ENCODE measurements at places on chromosomes 12 and 14.

GRCh38 chr12:105539735-105540134, 209.2 kb downstream of the C12orf75 start:
- DNase-seq, result no peak

GRCh38 chr14:103973354-103973753, 31.0 kb upstream of the RD3L start:
- no peak for DNase-seq

GRCh38 chr12:124543590-124544310, 23.7 kb downstream of the NCOR2 start:
- DNase-seq, result no peak

- DNase-seq, result peak; percentile 92
These were observed 3.0 kb downstream of the EVL start for GRCh38 chr14:100067971-100068959.

DNA sequence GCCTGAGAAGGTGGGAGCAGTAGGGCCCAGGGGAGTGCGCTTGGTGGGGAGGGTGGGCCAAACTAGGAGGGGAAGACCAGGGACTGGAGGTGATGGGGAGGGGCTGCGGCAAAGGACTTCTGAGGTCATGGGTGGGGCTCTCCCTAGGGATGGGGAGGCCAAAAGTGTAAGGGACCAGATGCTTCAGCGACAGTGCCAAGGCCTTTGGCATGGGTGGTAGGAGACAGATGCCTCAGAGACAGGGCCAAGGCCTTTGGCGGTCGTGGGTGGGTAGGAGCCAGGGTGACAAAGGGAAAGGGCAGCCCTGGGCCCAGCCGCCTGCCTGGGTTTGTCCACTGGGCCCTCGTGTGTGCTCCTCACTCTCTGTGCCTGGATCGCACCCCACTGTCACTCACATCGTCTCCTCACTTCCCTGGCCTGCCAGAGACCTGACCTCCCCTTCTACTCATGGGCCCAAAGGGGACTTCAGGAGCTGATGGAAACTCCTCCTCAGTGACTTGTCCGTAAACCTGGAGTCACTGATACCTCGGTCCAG, 13.2 kb upstream of the RABGGTA start:
- DNase-seq, result no peak

- no peak for DNase-seq
These were observed 538.1 kb downstream of the C12orf50 start for GRCh38 chr12:87491089-87491488.

DNA sequence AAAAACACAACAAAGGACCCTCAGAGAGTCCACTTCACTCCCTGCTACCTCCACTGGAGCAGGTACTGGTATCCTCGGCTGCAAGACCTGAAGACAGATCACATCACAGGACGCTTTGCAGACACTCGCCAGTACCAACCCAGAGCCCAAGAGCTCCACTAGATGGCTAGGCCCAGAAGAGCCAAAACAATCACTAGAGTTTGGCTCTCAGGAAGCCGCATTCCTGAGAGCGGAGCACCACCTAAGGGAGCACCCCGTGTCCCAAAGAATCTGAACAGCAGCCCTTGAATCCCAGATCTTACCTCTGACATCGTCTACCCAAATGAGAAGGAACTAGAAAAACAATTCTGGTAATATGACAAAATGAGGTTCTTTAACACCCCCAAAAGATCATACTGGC, 399.8 kb downstream of the RAD51B start:
- no peak for DNase-seq

- no peak for DNase-seq
These were observed 12.9 kb downstream of the RIMBP2 start for GRCh38 chr12:130702966-130703732.

DNA sequence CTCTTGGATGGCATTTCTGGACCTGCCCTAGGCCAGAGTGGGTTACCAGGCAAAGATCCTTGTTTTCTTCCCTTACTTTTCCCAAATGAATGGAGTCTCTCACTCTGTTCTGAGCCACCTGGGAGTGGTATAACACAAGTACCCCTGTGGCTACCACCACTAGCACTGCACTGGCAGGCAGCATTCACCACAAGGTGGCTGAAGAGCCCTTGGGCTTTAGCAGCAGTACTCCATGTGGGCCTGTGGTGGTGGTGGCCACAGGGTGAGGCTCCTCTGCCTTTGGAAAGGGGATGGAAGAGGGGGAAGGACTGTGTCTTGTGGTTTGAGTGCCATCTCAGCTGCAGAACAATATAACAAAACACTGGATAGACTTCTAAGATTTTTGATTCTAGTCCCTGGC, 38.1 kb upstream of the LMNTD1 start:
- no peak for DNase-seq

DNA sequence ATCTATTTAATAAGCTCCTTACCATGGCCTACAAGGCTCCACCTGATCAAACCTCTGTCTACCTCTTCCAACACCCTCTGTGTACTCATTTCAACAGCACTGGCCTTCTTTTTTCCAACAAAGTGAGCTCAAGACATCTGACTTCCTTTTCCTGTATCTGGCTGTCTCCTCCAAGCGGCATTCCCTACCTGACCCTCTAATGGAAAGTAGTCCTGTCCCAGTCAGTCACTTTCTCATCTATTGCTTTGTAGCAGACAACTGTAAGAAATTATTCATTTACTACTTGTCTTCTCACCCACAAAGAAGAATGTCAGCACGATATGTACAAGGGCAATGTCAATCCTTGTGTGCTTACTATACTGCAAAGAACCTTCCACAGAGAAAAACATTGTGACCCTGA, 149.6 kb downstream of the MED13L start:
- no peak for DNase-seq

DNA sequence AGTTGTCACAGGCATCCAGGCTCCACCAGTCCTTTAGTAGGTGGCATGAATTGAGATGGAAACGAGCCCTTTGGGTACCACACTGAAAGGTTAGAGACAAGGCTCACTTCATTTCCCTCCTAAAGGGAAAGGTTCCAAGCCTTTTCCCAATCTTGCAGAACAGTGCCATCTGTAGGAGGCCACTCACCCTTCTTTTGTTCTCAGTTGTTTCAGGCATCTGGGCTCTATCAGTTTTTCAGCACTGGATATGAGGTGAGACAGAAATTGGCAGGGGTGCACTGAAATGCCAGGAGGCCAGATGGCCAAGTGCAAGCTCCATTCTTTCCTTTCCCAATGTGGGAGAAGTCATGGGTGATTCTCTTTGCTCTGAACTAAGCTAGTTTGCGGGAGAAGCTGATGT, 15.2 kb downstream of the FBXO33 start:
- no peak for DNase-seq

DNA sequence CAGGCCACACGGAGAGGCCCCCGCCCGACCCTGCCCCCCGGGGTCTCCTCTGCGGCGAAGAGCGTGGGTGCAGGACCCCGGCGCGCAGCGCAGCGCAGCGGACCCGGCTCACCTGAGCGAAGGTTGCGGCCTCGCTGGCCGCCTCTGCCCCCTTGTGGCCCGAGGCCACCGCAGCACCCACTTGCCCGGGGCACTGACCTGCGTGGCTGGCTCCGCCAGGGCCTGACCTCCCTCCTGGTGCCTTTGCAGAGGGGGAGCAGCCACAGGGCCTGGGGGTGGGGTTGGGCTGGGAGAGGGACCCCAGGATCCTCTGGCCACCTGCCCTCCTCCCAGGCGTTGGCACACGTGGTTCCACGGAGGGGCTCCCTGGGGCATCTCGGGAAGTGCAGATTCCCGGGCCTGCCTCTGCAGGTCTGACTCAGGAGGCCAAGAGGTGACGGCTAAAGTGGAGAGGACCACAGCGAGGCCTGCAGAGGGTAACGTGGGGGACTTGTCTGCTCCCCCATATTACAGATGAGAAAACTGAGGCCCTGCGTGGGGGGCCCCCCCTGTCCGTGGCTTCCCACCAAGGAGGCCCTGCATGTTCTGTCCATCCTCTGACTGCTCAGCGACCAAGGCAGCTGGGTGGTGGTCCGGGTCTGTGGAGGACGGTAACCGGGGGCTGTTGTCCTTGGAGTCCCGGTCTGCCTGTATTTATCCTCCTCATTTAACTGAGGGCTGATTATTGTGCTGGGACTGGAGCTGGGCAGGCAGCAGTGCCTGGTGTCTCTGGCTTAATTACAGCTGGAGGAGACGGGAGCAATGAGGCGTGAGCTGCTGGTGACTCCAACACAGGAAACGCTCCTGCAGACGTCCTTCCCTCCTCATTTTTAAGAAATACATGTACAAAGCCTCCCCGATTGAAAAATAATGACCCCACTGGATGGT, 67.9 kb upstream of the BEGAIN start:
- peak; percentile 33 for DNase-seq

DNA sequence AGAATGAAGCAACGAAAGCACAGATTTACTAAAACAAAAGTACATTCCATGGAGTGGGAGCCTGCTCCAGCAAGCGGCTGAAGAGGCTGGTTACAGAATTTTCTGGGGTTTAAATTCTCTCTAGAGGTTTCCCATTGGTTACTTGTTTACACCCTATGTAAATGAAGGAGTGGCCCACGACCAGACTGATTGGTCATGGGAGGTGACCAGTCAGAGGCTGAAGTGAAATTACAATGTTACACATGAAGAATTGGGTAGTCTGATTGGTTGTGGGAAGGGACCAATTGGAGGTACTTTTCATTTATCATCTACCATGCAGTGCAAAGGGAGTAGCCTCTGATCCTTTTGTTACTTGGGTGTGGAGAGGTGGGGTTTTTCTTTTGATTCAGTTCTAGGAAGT, 36.2 kb upstream of the APPL2 start:
- DNase-seq, result no peak

DNA sequence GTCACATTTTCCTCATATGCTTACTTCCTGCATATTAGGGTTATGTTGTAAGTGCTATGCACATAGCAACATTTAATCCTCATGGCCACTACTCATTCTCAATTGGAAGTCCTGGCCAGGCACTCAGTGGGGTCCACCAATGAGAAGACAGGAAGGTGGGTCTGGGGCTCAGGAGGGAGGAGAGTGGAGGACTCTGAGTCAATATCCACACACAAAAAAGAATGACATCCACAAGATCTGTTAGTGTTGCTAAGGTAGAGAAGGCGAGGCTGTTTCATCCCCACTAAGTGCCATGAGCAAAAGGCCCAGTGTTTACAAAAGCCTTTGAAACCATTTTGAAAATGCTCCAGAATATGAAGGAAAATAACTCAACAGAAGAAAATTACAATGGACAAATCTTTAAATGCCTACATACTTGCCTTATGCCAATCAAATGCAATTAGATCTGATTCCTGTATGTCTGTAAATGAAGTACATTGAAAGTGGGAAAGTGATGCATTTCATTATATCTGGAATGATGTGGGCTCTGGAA, 53.9 kb downstream of the EID3 start:
- DNase-seq, result no peak

- DNase-seq, result no peak
These were observed 74.4 kb upstream of the CRY1 start for GRCh38 chr12:107167756-107168155.

DNA sequence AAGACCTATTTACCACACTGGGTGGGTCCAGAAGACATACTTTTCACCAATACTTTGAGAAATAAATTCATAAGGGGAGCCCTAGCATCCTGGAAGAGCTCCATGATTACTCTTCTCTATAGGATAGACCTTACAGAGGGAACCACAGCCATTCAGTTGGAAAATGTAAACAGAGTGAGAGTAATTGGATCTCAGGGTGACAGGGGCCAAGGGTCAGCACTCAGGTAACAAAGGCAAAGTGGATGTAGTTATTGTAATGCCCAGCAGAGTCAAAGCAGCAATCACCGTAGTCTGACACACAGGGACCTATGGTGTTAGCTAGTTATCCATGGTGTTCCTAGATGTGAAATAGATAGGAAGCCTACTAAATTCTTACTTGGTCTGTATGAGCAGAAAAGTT, 10.8 kb upstream of the GTF2A1 start:
- DNase-seq, result no peak

- no peak for DNase-seq
These were observed 35.8 kb upstream of the HDAC7 start for GRCh38 chr12:47855502-47855901.

DNA sequence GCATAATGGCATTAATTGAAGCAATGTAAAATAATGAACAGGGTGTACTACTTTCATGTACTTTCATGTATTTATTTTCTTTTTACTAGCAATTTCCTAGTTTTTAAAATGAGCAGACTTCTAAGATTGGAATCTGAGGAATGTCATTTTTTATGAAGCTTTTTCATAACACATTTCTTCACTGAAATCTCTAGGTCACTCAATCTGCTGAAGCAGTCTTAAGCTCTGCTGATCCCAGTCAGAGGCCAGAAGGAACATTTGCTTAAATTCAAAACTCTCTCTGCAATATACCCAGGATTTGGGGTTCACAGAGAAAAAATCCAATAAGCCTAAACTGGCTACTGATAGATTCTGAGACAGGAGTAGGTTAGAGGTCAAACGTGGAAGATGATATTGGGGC, 73.6 kb upstream of the CNTN1 start:
- no peak for DNase-seq

DNA sequence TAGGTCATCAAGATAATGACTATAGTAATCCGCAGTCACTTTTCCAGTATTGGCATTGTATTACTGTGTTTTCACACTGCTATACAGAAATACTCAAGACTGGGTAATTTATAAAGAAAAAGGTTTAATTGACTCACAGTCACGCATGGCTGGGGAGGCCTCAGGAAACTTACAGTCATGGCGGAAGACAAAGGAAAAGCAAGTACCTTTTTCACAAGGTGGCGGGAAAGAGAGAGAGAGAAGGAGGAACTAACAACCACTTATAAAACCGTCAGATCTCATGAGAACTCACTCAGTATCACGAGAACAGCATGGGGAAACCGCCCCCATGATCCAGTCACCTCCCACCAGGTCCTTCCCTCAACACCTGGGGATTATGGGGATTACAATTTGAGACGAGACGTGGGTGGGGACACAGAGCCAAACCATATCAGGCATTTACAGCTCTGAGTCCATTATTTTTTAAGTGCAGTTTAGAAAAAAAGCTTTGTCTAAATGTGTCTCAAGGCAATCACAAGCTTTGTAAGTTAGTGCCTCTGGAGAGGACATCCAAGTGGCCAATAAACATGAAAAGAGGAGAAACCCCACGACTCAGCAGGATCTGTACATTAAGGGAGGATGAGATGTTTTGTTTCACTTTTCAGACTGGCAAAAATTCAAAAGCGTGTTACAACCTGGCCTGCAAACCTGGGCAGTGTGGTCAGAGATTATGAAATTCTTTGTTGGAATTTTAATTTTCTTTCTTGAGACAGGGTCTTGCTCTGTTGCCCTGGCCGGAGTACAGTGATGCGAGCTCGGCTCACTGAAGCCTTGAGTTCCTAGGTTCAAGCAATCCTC, 82.0 kb downstream of the DNAH10 start:
- no peak for DNase-seq

DNA sequence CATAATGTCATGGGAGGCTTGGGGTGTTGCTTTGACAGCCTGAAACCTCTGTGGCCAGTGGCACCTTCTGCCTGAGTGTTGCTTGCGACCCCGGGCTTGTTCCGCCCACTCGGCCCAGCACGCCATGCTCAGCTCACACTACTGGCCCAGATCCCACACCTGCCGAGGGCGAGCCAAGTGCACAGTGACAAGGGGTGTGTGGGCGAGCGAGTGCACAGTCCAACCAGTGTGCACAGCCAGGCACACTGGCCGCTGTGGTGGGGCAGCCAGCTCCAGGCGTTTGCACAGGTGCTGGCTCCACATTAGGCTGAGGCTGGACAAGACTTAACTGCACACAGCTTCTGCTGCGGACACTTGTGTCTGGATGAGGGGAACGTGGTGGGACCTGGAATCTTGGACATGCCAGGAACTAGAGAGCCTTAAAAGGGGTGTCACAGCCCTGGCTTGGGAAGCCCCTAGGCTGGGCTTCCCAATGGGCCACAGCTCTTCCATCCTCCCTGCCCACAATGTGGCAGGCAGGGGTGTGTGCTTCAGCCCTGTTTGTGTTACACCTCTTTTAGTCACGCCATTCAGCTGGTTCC, 609.2 kb upstream of the FOXG1 start:
- DNase-seq, result no peak

- no peak for DNase-seq
These were observed 95.2 kb downstream of the SSPN start for GRCh38 chr12:26290565-26290964.

- no peak for DNase-seq
These were observed 9.4 kb upstream of the PLBD2 start for GRCh38 chr12:113348849-113349536.

Measured in GM12865 (cell line).